ENCODE measurements at places on chromosomes 4 and X.

DNA sequence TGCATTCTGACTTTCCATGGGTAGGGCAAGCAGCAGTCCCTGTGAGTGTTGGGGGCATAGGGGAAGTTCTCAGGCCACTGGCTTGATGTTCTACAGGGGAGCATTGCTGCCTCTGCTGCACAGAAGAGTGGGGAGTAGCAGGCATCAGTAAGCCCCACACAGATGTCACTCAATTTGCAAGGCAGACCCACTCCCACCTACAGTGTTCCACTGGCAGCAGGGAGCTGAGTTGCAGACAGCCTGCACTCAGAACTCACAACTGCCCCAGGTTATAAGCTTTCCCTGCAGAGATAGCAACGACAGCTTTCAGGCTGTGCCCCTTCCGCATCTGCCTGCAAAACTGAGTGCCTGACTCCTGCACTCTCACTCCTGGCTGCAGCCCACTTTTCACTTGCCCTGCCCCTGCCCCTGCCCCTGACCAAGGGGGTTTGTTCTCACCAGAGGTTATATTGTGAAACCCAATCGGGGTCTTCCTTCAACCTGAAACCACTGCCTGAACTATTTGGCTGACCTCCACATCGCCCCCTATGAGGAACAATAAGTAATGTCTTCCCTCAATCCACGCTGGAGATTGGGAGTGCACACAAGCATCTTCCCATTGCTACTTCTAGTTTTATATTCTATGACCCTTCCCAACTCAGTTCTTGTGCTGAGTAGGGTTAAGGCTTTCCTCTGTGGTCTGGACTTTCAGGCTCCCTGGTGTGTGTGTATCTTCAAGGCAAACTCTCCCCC lies 227.4 kb upstream of the CXorf51B start:
- DNase-seq: no peak

DNA sequence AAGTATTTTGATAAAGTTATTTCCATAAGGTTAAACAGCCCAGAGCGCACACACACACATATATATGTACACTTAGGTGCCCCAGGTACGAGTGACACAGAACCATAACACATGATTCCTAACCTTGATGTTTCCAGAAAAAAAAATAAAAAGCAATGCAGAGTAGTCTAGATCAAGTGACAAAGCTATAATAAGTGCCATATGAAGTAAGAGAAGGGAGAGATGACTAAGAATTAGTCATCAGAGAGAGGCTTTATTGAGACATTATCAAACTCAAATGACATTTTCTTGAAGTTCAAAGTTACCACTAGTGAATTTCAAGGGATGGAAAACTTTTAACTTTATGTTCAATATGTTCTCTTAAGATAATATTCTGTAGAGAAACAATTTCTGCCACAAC lies 215.0 kb downstream of the HTR2C start:
- no peak for DNase-seq

DNA sequence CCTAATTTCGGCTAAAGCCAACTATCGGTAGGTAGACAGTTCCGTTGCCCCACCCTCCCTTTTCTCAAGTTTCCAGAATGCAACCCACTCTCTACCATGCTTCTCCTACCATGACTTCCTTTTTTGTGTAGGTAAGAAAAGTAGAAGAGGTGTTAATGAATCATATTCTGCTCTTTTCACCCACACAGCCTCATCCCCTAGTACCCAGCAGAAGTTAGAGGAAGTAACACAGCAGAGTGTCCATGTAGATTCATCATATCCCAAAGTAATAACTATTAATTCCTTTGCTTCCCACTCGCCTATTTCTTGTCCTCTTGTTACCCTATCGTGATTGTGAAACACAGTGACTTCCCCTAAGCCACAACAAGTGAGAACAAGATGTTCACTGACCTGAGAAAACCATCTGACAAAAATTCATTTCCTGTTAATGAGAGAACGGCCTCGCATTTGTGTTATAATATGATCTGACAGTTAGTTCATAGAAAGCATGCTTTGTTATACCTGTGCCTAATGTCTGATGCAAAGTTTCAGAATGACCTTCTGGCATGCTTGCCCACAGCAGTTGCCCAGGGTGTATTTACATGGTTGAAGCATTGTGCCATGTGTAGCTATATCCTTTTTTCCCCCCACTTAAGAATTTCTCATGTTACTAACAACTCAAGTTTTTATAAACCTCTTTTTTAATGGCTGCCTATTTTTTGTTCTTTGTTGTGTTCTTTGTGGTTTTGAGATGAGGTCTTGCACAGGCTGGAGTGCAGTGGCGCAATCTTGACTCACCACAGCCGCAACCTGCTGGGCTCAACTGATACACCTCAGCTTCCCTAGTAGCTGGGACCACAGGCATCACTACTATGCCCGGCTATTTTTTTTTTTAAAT lies 185.6 kb downstream of the RAP1GDS1 start:
- peak; percentile 51 for DNase-seq

- DNase-seq: no peak
Measured at GRCh38 chr4:37816719-37817118, 9.8 kb upstream of the PGM2 start.

GRCh38 chr4:142124874-142125273 lies 488.5 kb downstream of the IL15 start:
- no peak for DNase-seq

DNA sequence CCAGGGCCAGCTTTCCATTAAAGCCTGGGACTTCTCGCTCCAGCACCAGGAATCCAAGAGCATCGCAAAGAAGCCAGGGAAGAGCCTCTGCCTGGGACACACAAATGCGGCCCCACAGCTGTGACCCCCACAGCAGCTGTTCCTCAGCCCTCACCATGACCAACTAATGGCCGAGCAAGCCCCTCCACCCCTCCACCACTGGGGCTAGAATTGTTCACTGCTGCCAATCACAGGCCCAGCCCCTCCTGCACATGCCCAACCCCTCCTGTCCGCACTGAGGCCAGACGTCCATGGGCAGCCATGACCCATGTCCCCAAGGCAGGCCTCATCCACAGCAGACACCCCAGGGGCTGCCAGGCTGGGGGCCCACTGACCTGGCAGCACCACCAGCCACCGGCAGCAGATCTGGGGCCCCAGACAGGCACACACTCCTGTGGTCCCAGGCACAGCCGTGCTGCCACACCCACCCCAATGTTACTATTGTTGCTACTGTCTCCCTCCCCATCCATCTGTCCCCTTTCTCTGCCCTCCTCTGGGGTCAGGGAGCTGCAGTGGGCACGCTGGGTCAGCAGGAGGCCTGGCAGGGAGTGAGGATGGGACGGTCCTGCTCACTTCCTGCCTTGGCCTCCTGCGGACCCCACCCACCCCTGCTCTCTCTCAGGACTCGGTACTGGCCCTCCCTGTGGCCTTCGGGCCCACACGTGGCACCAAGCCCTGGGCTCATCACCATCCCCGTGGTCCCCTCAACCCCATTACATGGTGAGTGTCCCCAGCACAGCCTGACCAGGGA lies 56.0 kb downstream of the ZFYVE28 start:
- DNase-seq: no peak

DNA sequence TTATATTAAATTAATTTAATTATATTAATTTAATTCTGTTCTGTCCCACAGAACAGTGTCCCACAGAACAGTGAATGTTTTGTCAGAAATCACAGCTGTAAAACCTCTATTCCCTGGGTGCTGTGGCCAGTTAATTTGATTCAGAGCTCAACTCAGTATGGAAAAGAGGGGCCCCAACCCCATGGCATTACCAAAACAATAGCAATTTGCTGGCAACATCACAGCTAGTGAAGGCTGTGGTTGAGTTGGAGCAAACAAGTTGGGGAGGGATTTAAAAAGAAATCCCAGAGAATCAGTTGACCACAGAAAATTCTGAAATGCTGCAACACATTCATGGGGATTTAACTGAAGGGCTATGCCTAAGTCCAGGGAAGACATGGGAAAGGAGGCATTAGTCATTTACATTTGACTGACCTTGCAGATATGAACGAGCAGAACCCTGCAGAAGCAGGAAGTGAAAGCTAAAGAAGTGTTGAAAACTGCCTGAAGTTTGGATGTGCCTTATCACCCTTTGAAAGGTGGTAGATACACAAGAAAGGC lies 30.1 kb downstream of the PDHA2 start:
- DNase-seq: no peak

- no peak for DNase-seq
Measured at GRCh38 chr4:158443731-158444130, 78.0 kb upstream of the RXFP1 start.

- DNase-seq: no peak
Measured at GRCh38 chr4:79798047-79798446, 275.0 kb downstream of the ANTXR2 start.

GRCh38 chrX:27307546-27307945 lies 155.6 kb downstream of the PPP4R3C start:
- no peak for DNase-seq

DNA sequence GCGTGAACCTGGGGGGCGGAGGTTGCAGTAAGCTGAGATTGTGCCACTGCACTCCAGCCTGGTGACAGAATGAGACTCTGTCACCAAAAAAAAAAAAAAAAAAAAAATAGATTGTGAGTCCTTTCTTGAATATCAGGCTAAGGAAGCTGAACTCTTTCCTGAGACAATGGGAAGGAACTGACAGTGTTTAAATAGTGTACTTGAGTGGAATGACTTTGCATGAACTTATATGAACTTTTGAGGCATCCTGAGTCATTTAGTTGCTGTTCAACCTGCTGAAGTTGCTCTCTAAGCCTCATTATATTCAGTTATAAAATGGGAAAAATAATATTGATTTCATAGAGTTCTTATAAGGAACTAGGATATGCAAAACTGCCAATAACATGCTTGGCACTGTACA lies 79.3 kb upstream of the LIMCH1 start:
- DNase-seq: no peak

DNA sequence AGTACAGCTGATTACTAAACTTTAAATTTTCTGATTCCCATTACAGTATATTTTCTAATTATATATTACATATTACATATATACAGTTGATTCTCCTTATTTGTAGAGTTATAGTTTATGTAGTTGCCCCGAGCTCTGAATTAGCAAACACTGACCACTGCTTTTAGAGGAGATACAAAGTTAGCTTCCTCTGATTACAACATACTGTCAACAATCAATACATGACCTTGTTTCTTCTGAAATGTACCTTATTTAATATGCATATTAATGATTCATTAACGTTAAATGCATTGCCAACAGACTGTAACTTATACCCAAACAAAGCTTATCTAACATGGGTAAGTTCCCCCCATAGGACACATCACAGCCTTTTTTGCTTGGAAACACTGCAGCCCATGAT lies 81.5 kb downstream of the ATP10D start:
- no peak for DNase-seq

DNA sequence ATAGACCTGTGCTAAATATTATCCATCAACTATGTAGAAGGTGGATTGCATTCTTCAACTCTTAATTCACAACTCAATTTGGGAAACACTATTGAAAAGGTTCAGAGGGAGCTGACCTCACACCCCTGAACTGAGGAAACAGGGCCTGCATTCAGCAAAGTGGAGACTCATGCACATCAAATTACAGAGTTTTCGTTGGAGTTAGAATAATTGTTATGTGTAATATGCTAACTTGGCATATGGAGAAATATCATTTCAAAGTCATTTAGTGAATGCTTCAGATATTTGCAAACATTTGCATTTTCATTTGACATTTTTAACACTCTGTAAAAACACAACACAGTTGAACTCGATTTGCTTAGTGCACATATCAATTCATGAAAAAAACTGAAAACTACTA lies 1102.8 kb upstream of the INTU start:
- no peak for DNase-seq

DNA sequence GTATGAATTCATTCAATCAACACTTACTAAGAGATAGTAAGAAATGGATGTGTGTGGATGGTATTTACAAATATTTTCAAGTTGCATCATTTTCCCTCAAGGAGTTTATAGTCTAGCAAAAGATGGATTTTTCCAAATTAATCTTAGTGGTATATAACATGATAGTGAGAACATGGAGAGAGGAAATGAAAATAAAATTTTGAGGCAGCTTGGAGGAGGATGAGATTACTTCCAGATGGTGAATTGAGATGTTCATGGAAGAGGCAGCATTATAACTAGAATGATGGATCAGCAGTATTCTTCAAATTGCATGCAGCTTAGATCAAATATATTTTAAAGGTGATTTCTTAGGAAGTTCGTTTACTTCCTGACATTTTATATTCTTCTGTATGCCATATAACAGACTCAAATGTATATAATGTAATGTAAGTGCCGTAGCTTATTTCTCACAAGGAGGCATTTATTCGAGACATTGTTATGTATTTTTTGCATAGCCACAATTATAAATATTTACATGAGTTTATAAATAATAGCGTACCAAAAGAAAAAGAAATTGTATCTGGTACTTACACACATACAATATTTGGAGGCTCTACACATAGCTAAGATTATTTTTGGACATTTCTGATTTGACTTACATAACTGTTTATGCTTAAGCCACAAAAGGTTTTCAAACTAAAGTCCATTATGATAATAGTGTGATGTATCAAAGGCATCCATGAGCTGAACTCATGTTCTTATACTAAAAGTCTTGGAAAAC lies 439.4 kb downstream of the SPRY1 start:
- no peak for DNase-seq

DNA sequence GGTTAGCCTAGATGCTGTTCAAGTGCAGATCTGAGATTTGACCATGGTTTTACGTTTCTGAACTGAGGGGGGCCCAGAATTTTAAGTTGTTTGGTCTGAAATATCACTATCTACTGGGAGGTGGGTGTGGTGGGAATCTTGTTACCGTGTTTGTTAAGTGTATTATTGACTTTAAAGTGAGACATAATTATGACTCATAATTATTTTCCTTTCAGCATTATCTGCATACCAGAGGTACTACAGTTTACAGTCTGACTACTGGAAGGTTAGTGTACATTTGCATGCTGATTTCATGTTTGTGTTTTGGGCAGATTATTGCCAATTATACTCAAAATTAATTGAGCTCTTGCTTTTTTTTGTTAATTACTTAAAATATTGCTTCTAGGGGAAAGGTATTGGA lies 101.5 kb downstream of the KDM6A start:
- DNase-seq: no peak

DNA sequence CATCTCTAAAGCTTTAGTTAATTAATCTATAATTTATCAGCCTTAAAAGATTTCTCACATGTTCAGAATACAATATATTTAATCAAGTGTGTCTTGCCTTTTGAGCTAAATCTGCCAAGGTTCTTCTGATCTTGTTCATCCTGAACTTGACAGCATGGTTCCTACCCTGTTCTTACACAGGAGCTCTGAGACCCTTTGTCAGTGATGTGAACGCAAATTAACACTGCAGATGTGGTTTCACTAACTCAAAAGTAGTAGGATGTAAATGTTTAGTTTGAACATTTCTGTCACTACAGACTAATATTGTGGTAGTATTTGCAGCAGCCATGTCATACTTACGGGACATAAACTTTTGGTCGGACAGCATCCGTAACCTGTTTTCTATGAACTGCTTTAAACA lies 59.4 kb downstream of the SMARCAD1 start:
- no peak for DNase-seq

- no peak for DNase-seq
Measured at GRCh38 chr4:153248641-153249198, 44.5 kb downstream of the TRIM2 start.

- DNase-seq: no peak
Measured at GRCh38 chr4:152394791-152395190, 141.1 kb downstream of the FBXW7 start.

All from effector memory CD8-positive, alpha-beta T cell (primary cell).